Stimulated activated memory B cell treated with anti-CD40 and anti-IgM and Interleukin-4, amounts not matched to agents 10 μg/mL and 1 μg/mL and 100 μg/mL, for 72 hours (primary cell): ENCODE measurements at places on chromosomes 2 and 18.
A peak's percentile ranks its signal among the peaks of the same experiment; 100 is the strongest.

GRCh38 chr2:23850564-23851256, 76.2 kb downstream of the ATAD2B start:
- peak; percentile 82 for ATAC-seq

DNA sequence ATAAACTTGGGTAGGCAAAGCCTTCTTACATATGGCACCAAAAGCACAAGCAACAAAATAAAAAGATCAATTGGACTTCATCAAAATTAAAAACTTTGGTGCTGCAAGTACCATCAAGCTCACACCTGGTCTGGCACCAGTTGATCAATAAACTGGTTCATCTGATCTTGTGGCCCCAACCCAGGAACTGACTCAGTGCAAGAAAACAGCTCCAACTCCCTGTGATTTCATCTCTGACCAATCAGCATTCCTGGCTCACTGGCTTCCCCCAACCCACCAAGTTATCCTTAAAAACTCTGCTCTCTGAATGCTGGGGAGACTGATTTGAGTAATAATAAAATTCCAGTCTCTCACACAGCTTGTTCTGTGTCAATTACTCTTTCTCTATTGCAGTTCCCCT, 8.4 kb downstream of the EPG5 start:
- no peak for ATAC-seq

DNA sequence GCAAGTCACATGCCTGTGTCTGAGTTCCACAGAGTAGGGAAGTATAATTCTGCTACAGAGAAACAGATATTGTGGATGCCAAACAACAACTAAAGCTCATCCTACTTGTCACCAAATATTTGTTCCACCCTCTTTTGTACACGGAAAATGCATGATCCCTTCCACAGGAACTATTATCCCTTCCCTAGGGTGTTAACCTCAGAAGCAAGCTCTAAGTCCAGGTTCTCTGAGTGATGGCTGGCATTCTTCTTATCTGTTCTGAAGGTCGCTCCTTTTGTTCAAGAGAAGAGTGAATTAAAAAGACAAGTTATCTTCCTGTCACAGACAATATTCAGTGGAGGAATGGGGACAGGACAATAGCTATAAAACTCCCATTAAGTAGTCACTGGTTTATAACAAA, 460.1 kb upstream of the GCFC2 start:
- no peak for ATAC-seq

DNA sequence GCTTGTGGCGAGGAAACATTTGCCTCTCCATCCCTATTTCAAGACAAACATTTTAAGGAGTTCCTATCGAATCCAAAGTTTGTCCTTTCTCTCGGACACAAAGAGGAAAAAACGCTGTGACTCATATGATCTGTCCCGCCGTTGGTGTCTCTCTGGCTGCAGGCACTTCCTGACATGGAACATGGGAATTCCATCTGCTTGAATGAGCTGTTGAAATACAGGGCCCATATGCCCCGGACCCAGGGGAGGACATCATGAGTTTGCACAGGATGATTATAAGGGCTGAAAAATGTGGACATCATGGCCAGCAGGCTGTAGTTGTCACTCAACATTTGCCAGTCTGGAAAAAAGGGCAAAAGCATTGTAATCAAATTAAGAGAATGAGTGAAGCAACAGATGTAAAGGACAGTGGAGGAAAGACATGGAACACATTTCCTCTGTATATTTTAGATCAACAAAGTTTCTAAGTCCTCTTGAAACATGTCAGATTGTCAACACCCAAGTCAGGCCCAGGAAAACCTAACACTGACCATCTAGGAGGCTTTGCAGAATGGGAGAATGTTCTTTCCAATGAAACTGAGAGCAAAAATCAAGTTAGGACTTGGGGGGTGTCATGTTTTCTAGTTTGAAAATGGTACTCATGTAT, 103.2 kb upstream of the SMIM21 start:
- no peak for ATAC-seq

DNA sequence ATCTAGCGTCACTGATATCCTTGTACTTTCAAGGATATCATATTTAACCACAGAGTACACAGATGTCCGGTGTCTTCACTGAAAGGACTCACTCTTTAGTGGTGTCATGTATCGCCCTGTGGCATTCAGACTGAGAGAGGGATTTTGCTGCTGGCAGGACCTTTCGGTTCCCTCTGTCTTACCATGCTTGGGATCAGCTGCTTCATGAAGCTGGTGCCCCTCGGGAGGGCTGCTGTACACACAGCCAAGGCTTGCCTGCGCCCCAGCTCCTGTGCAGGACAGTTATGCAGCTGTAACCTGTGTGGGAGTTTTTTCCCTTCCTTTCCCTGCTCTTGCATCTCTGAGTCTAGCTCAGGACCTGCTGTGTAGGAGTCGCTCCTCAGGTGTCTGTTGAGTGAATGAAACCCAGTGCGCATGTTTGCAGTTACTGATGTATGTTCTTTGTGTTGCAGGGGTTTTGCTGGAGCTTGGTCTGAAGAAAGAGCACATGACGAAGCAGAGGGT, 64.4 kb downstream of the GREB1 start:
- ATAC-seq: no peak

GRCh38 chr2:172311921-172312345, 115.5 kb upstream of the ITGA6 start:
- ATAC-seq: peak; percentile 12

GRCh38 chr2:42792087-42792582, 248 bp downstream of the HAAO start:
- peak; percentile 69 for ATAC-seq

DNA sequence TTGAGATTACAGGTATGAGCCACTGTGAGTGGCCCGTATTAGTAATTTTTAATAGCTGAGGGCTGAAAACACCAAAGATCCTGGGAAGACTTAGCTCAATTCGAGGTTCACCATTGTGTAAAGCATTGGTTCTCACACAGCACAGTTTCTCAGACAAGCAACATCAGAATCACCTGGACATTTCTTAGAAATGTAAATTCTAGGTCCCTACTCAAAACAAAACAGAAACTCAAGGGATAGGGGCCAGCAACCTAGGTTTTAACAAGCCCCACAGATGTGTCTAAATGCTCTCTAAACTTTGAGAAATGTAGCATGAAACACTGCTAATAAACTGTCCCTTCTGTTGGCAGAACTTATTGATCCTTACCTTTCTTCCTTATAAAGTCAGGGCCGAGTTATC, 681.2 kb downstream of the RNF144A start:
- no peak for ATAC-seq

DNA sequence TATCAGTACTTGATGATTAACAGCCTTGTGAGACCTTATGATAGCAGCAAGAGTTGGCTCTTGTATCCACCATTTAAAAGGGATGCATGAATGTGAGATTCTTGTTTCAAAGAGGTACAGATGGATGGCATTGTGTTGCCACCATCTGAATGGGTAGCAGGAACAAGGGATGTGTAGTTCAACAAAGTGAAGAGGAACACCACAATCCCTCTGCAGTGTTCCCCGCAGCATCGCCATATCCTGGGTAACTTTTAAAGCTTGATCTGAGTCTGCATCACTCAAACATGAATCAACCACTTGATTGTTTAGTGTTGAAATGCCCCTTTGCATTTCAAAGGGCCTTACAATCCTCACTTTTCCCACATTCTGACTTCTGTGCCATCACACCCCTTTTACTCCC, 106.7 kb downstream of the SS18 start:
- ATAC-seq: no peak

- ATAC-seq: peak; percentile 47
Observed at GRCh38 chr2:191846515-191847476, at the start of gene CAVIN2. Gene CAVIN2, minus strand, starts transcription at chr2:191847088. Its CDS starts 163 bp downstream, at chr2:191846925.

GRCh38 chr2:88810017-88810416, 118.5 kb downstream of the RPIA start:
- ATAC-seq: no peak

- no peak for ATAC-seq
Observed at GRCh38 chr2:42008241-42008921, 39.4 kb upstream of the PKDCC start.

DNA sequence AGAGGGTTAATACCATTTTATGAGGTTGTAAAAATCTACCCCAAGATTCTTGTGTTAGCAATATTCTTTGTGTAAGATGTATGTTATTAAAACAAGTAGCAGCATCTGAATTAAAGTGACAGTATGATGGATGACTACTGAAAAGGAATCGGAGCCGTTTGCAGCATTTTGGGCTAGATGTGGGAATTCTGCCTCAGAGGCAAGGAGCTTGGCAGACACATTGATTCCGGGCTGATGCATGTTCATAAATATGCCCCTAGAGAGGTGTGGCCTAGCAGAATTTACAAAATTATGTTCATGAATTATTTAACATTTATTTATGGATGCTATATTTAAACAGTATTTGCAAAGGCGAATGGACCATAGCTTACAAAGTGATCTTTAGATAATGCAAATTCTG, 389.0 kb upstream of the ETAA1 start:
- ATAC-seq: no peak

DNA sequence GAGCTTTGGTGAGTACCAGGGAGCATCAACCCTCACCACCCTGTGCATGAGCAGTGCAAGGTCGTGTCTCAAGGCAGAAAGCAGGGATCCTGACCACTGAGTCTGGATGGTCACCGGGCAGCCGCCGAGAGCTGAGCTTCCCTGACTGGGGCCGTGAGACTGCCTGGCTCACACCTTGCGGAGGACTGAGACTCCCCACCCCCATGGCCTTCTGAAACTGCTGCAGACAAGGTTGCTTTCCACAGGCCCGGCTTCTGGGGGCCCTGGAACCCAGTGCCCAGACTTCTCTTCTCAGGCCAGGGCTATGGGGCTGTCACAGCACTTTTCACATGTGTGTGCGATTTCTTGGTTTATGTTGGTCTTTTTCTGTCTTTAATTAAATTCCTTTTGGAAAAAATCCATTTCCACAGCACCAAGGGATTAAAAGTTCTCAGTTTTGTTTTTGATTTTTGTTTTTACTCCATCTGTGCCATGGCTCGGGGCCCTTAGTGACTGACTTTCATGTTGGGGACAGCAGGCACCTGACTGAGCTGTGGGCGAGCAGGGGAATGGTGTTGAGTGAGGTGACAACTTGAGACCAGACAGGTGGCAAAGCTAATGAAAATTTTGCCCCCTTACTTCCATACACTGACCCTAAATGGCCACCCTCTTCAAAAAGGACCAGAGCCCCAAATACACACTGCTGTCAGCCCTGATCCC, 297.9 kb downstream of the CYP26B1 start:
- no peak for ATAC-seq

- ATAC-seq: peak; percentile 83
Observed at GRCh38 chr18:74942319-74942910, 266.5 kb downstream of the PTGR3 start.

DNA sequence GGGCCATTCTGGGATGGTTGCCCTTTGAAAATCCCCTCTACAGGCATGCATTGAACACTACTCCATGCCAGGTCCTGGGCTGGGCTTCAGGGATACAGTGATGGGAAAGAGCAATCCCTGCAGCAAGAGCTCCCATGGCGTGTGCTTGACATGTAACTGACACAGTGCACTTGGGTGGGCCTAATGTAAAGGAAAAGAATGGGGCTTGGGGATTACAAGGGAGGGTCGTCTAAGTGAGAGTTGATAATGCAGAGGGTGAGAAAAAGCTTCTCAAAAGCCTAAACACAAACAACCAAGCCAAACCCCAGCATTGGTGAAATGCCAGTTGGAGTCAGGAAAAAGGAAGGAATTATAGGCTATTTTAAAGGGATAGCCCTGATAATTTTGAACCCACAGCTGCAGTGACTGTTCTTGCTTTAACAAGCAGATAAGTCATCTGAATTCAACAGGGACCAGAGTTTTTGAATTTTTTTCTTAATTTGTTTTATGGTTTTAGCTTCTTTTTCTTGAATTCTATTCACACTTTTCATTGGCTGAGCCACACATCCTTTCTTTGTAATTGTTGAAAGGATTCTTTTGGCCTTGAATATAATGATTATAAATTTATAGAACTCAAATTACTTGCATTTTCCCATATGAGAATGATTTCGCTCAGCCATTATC, 308.7 kb downstream of the LPIN1 start:
- no peak for ATAC-seq

DNA sequence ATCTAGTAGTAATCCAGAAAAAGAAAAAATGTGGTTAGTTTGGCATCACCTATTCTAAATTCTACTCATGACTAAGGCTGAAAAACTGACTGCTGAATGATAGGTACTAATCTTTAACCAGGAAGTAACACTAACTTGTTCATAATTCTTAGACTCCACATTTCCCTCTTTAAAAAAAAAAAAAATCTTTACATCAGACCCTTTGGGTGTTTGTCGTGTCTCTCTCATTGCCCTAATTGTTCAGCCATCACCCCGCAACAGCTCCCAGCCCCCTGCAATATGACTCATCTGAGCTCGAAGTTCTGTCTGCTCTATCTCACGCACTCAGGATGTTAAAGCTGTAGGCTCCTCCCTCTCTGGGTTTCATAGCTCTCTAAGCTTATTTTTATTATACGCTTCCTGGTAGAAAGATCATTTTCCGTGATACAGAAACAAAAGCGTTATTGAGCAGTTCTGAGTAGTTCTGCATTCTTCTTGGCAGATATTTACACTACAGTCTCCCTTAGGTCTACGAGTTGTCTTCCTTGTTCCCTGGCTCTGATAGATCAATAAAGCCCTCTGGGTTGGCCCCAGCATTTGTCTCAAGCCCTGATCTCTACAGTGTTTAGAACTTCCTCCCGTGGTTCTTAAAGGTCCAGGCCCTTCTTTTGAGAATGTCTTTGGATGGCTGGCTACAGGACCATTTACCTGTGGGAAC, 95.6 kb downstream of the TNFRSF11A start:
- ATAC-seq: peak; percentile 96

- ATAC-seq: no peak
Observed at GRCh38 chr2:197079832-197080555, 153.5 kb upstream of the PGAP1 start.

DNA sequence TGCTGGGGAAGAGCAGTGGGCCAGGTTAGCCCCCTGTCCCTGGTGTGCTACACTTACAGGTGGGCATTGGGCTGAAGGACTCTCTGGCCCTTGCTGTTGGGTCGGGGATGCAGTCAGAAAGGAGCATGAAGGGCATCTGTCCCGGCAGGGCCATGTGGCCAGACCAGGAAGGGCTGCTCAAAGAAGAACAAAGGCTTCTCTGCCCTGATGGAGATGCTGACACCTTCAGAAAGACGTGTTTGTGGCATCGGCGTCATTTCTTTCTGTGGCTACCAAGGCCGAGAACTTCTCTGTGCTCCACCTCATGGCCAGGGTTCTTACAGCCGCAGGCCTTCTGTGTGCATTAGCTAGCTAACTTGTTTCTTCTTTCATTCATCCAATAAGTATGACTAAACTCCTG, 239.1 kb downstream of the FAM210A start:
- ATAC-seq: no peak

- ATAC-seq: no peak
Observed at GRCh38 chr18:32958746-32959145, 185.9 kb upstream of the KLHL14 start.

GRCh38 chr2:27904405-27904665, 13.8 kb downstream of the BABAM2 start:
- no peak for ATAC-seq

- ATAC-seq: no peak
Observed at GRCh38 chr18:26052505-26052904, 37.9 kb downstream of the SS18 start.

DNA sequence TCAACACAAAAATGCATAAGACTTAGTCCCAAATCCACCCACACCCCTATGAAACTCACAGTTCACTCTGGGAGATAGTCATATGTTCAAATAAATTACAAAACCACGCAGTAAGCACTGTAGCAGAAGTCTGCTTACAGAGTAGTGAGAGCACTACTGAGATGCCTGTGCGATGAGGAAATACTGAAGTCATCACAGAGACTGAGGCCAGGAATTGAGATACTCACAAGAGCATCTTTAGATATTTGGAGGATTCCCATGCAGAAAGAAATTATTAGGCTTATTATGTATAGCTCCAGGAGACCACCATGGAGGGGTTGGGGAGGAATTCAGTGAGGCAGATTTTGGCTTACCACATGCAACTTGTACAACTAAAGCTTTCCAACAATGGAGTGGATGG, 82.3 kb downstream of the ANTXR1 start:
- ATAC-seq: no peak
